ENCODE measurements at places on chromosomes 11 and 22.

- no peak for DNase-seq
Observed at GRCh38 chr22:47278655-47279054, 516.2 kb downstream of the TBC1D22A start.

DNA sequence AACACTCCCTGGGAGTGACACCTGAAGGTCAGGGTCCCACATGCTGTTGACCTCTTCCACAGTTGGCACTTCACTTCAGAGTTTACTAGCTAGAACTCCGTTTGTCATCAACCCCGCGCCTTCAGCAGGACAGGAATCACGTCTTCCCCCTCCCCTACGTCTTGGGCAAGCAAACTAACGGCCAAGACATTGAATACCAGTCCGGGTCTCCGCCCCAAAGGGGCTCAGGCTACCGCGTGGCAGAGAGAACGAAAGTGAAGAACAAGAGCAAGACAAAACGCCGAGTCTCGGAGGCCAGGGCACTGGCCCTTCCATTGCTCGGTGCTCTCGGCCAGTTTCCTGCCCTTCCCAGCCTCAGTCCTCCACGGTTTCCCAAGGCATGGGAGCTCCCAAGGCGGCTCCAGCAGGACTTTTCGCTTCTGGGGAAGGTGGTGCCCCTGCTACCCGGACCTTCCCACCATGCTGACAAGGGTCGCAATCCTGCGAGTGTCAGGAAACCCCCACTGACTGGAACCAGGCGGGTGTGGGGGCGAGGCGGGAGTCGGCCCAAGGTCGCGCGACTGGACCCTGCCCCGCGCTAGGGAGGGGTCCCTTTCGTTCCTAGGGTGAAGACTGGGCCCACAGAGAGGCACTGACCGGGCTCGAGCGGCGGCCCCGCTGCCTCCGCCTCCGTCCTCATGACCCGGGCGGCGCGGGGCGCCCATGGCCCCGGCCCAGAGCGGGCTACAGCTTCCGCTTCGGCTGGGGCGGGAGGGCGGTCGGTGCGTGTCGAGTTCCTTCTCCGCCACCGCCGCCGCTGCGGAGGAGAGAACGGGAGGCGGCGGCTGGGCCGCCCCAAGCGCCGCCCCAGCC lies at the start of gene GUCD1:
Gene GUCD1 (minus strand): TSS at position 826 of the 852 bp plus-strand sequence. CDS start 147 bp downstream, at position 679.
- no peak for DNase-seq

GRCh38 chr22:37051391-37052385 lies at the start of gene KCTD17:
Gene KCTD17 (plus strand): TSS chr22:37051742. CDS start chr22:37051761, 19 bp downstream.
- peak; percentile 35 for DNase-seq

DNA sequence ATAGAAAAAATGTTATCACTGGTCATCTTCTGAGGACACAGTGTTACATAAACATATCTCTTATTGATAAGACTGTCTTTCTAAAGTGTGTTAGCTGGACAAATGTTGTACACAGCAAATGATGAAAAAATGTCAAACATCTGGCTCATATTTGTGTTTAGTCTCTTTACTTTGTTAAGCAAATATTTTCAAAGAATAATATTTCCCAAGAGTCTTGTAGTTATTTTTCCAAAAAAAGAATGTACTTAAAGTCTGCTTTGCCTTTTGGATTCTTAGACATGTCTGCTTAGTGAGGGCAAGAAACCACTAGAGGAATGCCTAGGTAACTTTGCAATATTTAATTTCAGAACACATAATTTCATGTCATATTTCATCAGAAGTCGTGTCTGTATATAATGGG lies 23.9 kb upstream of the CCDC179 start:
- DNase-seq, result no peak

GRCh38 chr22:48720662-48721394 lies 1106.8 kb downstream of the BRD1 start:
- no peak for DNase-seq

DNA sequence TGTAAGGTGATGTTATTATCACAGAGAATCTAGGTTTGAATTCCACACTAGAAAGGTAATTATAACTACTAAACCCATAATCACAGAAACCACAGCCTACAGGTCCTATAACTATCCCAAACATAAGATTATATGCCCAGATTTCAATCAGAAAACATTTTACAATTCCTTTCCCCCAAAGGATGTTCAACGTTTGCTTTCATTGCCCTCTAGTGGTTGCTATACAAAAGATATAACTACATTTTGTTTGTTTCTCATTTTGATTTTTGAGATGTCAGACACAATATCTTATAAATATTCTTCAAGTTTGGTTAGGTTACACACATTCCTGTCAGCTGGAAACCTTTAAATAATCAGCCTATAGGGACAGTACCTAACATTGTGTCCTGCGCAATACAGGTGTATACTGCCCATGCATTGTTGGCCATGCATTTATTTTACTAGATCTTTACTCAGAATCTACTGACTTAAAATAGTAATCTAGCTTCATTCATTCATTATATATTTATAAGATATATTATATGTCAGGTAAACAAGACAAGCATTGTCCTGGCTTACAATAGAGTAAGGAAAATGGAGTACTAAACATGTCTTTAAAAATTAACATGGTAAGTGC lies 530.5 kb upstream of the CCDC90B start:
- no peak for DNase-seq

DNA sequence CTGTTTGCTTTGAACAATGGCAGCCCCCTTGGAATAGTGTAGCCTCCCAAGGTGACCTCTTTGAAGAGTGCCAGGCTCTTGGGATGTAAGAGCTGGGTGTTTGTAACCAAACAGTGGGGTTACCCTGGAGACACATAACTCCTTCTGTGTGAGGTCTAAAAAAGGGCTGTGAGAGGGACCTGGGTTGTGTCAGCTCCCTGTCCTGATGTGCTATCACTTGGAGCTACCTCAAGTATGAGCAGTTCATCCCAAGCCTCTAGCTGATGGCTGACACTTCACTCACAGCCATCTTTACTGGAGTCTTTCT lies 40.2 kb downstream of the TSPAN18 start:
- no peak for DNase-seq

DNA sequence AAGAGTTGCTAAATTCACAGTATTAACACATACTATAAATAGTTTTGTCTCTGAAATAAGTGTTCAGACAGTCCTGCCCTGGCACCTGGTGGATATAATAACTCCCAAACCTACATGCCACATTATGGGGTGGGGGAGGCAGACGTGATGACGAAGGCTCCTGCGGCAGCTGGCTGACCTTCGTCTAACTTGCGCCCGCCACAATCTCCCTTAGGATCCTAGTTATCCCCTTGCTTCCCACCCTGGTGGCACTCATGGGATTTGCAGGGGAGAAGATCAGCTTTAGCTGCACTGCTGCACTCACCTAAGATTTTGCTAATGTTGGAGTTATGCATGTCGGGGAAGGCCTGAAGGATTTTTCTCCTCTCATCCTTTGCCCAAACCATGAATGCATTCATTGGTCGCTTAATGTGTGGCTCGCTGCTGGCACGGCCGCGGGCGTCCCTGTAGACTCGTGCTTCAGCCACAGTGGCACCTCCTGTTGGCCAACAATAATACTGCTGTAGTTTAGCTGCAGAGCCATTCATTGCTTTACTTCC lies 367.6 kb downstream of the SOX6 start:
- no peak for DNase-seq

GRCh38 chr11:126059238-126059781 lies 3.4 kb downstream of the CDON start:
- no peak for DNase-seq

- peak; percentile 50 for DNase-seq
Observed at GRCh38 chr11:34358728-34359547, 1.1 kb upstream of the ABTB2 start.

DNA sequence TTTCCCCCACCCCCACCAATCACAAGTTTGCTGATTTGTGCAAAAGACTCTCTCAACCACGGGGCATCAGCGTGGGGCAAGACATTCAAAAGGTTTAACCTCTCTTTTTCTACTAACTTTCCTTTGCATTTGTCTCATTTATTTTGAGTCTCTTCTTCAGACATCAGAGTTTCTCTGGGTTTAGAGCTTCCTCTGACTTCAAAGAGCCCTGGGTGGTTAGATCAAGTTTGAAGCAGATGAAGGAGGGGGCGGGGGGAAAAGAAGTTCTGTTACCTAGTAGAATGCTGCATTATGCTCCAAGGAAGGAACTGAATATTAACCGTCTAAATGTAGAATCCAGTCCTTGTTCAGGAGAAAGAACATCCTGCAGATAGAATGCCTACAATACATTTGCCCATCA lies 24.5 kb downstream of the GAS2 start:
- DNase-seq, result no peak

- no peak for DNase-seq
Observed at GRCh38 chr11:86440843-86441242, 66.2 kb downstream of the CCDC81 start.

GRCh38 chr11:95680169-95680929 lies 109.2 kb downstream of the FAM76B start:
- DNase-seq, result no peak

DNA sequence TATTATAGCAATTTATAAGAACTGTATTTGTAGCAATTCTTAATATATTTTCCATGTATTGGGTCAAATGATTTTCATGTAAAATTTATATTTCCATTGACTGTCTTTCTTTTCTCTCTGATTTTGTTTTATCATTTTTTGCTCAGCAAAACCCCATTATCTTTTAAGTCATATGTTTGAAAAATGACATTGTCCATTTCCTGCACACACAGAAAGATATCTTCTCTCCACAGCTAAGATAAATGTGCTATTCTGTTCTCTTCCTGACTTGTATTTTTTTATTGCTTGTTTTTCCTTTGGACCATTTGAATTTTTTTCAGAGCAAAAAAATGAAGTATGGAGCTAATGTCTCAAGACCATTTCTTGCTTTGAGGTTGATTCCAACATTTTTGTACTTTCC lies 6.3 kb upstream of the LRRC55 start:
- no peak for DNase-seq

- DNase-seq, result no peak
Observed at GRCh38 chr11:45713573-45713972, 48.2 kb upstream of the CHST1 start.

- DNase-seq, result no peak
Observed at GRCh38 chr22:38924347-38924952, 33.0 kb upstream of the APOBEC3A start.

DNA sequence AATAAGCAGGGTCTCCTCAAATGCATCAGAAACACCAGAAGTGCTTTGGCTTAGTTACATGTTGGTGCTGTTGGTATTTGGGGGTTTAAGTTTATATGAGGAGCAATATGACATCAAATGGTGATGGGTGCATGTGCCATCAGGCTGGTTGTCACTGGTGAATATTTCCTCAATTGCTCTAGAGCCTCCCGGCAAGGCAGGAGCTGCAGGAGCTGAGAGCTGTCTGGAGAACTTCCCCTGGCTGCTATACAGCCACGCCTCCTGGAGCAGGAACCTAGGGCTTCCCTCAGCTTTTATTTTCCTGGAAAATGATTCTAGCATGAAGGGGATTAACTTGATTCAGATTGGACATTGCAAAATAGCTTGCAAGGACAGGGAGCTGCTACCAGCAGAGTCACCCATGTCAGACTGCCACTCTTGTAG lies 15.8 kb downstream of the IGLL5 start:
- no peak for DNase-seq

GRCh38 chr11:64371201-64371600 lies 12.2 kb downstream of the RPS6KA4 start:
- no peak for DNase-seq
